ENCODE measurements at places on chromosomes 16 and 17.
A peak's percentile ranks its signal among the peaks of the same experiment; 100 is the strongest.

- DNase-seq = no peak
Observed at GRCh38 chr16:19874026-19874425, 10.6 kb downstream of the GPRC5B start.

DNA sequence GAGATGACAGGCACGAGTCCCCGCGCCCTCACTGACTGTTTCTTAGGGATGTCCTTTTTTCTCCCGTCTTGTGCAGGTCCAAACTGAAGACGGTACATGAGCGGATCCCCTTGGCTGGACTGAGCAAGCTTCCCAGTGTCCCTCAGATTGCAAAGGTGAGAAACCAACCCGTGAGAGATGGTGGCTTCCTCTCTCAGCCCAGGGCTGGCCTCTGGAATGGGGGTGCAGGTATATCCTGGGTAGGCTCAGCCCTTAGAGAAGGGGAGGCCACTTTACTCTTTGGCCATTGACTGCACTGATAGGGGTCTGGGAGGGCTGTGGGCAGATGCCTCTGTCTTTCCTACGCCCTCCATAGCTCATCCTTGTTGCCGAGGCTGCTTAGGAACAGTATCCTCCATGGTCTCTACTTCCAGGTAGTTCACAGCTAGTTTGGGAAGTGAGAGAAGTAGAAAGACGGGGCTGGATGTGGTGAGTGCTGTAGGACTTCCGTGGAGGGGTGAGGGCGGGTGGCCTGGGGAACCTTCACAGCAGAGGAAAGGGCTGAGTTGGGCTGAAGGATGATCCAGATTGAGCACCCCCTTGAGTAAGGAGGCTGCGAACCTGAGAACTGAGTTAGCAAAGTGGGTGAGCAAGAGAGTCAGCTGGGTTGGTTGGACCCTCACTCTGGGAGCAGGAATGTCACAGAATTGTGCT, 83.0 kb downstream of the OR1D5 start:
- no peak for DNase-seq

DNA sequence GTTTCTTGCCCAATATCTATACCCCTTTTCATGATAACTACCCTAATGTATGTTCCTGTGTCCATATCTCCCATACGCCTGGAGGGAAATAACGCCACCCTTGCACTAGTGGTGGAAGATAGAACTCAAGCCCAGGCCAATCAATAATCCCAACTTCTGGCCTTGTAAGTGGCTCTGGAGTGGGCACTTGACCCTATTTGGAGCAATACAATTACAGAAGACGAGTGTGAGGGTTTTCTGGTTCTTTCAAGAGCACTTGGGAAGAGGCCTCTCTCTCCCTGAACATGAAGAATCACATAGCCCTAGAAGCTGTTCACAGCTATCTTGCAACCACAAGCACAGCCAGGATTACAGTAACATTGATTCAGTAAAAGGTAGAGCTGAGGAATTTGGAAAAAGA, 217.9 kb downstream of the RAB11FIP4 start:
- no peak for DNase-seq

GRCh38 chr16:87431926-87432325, 39.8 kb downstream of the MAP1LC3B start:
- DNase-seq = no peak

- peak; percentile 91 for DNase-seq
Observed at GRCh38 chr16:70251629-70252354, at the start of gene EXOSC6. Gene EXOSC6 (minus strand): TSS chr16:70251940. CDS start chr16:70251900, 40 bp downstream.

- DNase-seq = no peak
Observed at GRCh38 chr16:58448890-58449289, 51.1 kb upstream of the NDRG4 start.

All from endothelial cell (in vitro differentiated cells).